ENCODE measurements at places on chromosomes 11 and 22.
A peak's percentile ranks its signal among the peaks of the same experiment; 100 is the strongest.

- no peak for DNase-seq
Observed at GRCh38 chr11:12319461-12319951, 57.9 kb upstream of the PARVA start.

GRCh38 chr22:48837341-48837935 lies 990.2 kb downstream of the BRD1 start:
- no peak for DNase-seq

- no peak for DNase-seq
Observed at GRCh38 chr11:72039031-72039855, 40.5 kb downstream of the IL18BP start.

DNA sequence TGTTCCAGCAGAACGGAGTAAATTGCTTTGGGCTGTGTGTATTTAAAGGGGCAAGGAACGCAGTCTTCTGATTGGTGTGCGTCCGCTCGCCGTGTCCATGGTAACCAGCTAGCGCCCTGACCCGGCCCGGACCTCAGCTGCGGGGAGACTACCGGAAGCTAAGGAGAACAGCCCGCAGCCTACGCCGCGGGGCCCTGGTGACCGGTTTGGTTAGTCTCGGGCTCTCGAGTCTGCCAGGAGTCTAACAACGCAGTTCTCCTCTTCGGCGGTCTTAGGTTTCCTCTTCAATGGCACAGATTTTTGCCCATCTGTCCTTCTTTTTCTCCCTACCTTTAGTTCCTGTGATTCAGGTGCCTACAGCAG lies 3.5 kb upstream of the OR56A3 start:
- no peak for DNase-seq

- DNase-seq: no peak
Observed at GRCh38 chr11:66970807-66971442, 4.2 kb upstream of the C11orf86 start.

GRCh38 chr11:68371171-68372041 lies 59.0 kb downstream of the LRP5 start:
- DNase-seq: no peak

DNA sequence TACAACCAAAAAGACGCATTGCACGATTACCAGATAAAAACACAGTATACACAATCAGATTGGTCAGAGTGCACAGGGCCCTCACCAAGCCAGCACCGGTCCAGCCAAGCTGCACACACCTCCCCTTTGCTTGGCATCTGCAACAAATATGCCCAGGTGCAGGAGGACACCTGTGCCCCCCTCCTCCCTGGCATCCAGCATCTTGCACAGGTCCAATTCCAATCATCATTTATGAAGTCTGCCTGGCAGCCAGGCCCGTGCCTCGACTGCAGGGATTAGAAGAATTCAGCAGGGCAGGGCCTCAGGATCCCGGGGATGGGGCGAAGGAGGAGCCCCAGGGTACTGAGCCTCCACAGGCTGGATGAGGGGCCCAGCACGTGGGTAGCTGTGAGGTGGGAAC lies 302.1 kb downstream of the CTTN start:
- DNase-seq: no peak

- DNase-seq: no peak
Observed at GRCh38 chr11:100753172-100753543, 66.1 kb downstream of the ARHGAP42 start.

DNA sequence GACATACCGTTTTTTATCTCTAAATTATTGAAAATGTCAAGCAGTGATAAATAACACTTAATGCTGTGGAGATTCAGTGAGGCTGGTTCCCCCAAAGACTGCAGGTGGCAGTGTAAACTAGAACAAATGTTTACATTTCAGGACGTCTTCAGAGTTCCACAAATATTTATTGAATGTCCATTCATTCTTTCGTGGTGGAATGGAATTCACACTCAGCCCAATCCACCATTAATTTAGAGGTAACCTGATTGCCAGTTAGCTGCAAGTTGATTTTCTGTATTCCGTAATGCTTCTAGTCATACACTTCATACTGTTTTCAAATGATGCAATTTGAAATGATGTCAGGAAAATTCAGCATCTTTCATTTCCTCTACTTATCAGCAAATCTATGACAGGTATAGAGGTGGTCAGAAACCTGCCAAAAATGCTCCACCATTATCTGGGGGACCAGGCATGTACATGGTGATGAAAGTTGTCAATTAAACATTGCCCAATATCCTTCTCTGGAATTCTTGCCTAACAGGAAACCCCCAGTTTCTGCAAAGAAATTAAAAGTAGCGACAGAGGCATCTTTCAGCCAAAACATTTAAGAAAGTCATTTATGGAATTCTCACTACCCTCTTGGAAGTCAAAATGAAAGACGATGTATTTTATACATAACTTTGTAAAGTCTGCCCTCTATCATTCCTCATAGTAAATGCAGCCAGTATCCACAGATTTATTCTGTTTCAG lies 94.3 kb upstream of the BMAL1 start:
- peak; percentile 20 for DNase-seq

Measured in CD4-positive, alpha-beta T cell treated with Interleukin-4 for 4 hours (primary cell).